Posterior vena cava (tissue), 2 donors: ENCODE measurements at places on chromosomes 6 and 20. TPM values are rescaled to one million over a fixed set of nuclear protein-coding genes. Genes with fewer than 3 reads are reported as not detected.

The LRRC1 gene
- 8.3 TPM for total RNA-seq

The MUCL3 gene
- total RNA-seq, result not detected

The CRIP3 gene
- 1.4 TPM for total RNA-seq

- no peak for DNase-seq
These were observed 118.4 kb upstream of the TRAF3IP2 start for GRCh38 chr6:111724039-111724438.

- DNase-seq, result peak; percentile 95
These were observed 614 bp upstream of the TMEM242 start for GRCh38 chr6:157323966-157324300.

GRCh38 chr6:44062771-44063560 lies 64.3 kb downstream of the MRPL14 start:
- DNase-seq, result no peak

DNA sequence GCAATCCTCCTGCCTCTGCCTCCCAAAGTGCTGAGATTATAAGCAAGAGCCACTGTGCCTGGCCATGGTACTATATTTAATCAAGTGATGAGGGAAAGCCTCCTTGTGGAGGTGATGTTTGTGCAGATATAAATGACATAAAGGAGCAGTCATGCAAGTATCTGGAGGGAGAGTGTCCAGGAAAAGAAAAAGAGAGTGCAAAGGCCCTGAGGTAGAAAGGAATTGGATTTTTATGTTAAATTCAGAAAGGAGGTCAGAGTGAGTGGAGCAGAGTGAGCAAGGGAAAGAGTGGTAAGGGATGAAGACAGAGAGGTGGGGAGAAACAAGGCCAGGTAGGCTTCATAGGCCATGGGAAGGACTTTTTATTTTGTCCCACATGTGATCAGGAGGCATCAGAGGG lies 7.4 kb upstream of the FKBPL start:
- DNase-seq, result no peak

DNA sequence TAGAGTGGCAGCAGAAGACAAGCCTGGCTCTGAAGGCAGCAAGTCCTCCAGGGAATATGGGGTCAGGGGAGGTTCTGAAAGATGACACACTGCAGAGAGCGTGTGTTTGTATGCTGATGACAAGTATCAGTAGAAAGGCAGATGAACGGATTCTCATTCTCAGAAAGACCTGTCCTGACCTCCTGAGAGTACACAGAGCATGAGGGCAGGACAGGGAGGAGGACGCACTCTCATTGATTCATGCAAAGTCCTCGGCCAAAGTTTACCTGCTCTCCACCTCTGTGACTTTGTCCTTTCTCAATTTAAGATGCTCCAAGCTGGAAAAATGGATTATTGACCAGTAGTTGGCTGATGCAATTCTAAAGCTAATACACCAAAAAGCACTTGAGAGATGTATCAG lies 156.7 kb downstream of the LPA start:
- DNase-seq, result no peak

- no peak for DNase-seq
These were observed 382.4 kb upstream of the ADGRB3 start for GRCh38 chr6:68252632-68253031.

DNA sequence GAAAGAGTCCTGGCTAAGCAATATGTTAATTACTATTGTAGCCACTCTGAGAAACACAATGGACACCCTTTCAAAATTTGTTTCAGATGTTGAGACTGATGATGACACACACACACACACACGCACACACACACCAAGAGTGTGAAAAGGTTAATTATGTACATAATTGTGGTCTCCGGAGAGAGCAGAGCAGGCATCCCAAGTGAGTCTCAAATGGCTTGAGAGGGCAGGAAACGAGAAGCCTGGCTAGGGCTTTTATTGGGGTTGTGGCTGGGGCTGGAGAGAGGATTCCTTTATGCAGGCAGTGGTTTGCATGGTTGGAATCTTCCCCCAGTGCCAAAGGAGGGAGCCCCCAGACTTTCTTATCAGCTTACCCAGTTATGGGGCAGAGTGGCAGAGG lies 38.2 kb upstream of the NKX2-4 start:
- no peak for DNase-seq

GRCh38 chr20:5331340-5331739 lies 14.6 kb upstream of the PROKR2 start:
- no peak for DNase-seq

- no peak for DNase-seq
These were observed 127.4 kb upstream of the LY86 start for GRCh38 chr6:6461138-6461537.

DNA sequence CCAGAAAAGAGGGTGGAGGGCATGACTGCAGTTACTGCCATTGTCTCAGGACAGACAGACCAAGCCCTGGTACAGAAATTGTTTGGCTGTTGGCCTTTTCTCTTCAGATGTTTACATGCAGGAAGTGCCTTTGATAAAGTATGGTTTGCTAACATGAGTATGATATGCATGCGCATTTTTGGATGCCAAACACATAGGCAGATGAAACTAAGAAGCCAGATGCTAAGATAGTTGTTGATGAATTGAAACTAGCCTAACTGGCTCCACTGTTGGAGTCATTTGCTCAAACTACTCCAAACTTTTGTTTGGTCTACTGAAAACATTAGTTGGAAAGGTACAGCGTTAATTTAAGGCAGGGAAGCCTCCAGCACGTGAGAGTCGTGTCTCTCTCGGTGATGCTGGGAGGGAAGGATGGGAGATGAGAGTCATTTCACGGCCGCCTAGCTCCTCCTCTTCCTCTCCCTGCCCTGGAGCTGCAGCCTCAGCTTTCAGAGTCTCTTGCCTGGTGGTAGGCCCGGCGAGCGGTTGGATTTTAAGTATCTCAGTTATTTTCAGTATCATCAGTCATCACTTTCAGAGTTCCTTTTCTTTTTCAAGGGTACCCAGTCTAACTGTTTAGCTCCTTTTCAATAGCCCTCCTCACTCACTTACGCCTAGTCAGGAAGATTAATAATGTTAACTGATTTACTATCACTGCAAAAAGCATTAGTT lies 29.7 kb downstream of the RREB1 start:
- DNase-seq, result peak; percentile 89

- DNase-seq, result no peak
These were observed 109.6 kb upstream of the BMP2 start for GRCh38 chr20:6657904-6658303.

DNA sequence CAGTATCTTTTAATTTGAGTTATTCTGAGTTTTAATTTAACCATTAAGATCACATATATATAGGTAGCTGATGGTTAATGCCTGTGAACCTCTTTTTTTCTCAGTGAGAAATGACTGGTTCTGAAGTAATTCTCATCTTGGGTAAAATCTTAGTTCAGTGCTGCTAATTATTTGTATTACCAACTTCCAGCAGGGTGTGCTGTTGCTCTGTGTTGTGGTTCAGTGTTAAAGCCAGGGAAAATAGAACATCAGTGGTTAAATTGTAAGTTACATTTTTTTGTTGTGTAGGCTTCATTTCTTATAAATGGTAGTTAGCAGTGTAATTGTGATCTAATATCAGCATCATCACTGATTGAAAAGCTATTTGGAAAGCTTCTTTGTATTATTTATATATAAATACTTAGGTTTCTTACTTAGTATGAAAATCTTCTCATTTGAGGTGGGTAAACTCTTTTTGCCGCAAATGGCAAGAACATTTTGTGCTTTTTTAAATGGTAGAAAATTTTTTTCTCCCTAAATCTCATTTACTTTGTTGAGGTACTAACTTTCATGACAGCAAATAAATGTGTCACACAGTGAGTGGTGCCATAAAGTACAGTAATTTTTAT lies 43.7 kb downstream of the CDC5L start:
- no peak for DNase-seq

DNA sequence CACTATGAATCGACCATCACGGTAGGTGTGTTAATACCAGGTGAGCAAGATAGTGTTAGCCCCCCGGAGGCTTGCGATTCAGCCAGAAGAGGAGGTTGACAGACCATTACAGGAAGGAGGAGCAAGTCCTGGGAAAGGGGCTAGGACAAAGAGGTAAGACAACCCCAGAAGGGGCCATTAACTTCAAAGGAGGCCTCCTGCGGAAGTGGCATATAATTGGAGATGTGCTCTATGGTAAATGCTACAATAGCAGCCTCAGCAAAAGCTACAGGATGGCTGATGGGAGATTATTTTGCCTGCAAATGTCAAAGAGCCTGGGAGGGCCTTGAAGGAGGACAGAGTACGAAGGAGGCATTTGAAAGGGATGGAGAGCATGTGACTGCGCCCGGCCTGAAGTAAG lies 108.6 kb upstream of the CITED2 start:
- DNase-seq, result no peak
